ENCODE measurements at places on chromosomes 3 and 15.

- DNase-seq, result no peak
These were observed 165.7 kb downstream of the GAP43 start for GRCh38 chr3:115788921-115789470.

DNA sequence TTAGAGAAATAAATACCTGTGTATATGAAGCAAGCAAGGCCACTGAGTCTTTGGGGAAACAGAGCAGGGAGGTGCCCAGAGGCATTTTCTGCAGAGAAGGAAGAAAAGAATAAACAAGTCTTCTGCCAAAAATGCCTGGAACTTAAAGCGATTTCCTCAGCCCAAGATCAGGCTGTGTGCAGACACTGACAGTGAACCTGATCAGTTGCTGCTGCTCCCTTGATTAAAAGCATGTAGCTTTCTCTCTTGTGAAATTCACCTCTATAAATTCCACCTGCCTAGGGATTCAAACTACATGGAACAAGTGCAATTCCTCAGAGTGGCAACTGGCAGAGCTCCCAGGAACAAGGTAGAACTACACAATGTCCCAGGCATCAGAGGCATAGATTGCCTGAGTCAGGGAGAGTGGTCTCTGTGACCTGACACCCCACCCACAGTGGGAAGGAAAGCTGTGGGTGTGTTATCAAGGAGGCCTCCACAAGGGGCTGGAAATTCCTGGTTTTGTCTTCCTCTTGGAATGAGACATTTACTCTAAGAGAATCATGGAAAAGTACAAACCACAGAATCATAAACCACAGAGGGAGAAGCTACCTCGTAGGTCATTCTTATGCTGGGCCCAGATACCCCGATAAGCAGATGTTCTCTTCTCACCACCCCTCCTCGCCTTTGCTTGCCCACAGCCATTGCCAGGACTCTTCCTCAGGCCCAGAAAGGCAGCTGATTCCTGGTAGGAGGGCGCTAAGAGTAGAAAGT is 1.8 kb upstream of the ZBTB38 start:
- no peak for DNase-seq

GRCh38 chr3:143040261-143040879 is 39.0 kb downstream of the U2SURP start:
- DNase-seq, result no peak

- no peak for DNase-seq
These were observed 44.0 kb downstream of the TM2D3 start for GRCh38 chr15:101608201-101608600.

- DNase-seq, result no peak
These were observed 10.0 kb downstream of the TMEM158 start for GRCh38 chr3:45216021-45216609.

- no peak for DNase-seq
These were observed 261.6 kb upstream of the LYSMD4 start for GRCh38 chr15:99994849-99995248.

DNA sequence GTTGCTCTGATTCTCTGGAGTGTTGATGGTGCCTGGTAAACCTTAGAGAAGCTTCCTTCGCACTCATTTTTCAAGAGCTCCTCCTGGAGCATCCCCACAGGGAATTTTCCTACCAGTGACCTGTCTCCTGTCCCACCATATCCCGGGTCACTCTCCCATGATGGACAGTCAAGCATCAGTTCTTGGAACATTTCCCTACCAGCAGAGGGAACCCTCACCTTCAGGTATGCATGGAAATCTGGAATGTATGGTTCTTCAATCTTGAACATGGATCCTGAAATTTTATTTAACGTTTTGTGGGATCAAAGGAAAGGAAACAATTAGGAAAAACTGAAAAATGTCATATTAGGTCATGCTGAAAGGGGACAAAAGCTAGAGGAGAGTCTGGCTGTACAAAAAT is 153.8 kb downstream of the SPATA16 start:
- DNase-seq, result no peak

DNA sequence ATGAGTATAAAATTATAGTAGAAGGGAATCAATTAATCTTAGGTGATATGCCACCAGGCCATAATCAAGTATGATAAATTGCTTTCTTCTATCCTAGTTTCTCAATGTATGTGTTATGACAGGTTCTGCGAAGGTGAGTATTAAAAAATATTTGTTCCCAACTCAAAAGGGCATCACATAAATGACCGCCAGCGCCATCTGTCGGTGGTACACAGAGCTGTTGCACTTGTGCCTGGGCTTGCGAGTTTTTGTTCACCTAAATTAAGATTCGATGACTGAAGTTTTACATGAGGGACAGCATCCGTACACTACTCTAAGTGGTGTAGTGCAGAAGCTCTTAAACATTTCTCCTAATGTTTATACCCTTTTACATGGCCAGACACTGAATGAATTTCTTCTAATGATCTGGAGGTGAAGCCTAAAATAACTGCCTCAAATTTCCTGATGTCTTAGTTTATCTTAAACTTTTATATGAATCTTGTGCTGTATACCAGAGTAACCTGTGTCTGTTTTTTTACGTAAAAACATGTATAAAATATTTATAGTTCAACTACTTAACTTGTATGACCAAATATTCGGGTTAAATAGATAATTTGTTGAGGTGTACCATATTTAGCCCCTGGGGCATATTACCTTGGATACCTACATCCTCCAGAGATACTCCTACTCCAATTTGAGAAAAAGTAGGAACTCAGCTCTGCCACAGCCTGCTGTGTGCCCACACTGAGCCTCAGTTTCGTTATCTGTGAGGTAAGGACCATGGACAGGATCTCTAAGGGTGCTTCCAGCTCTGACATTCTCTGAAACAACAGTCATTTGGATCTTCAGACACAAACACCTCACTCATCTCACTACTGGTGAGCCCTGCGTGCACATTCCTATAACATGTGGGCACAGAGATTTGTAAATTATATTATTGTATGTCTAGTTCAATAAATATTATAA is 365.6 kb downstream of the MAGI1 start:
- DNase-seq, result no peak

DNA sequence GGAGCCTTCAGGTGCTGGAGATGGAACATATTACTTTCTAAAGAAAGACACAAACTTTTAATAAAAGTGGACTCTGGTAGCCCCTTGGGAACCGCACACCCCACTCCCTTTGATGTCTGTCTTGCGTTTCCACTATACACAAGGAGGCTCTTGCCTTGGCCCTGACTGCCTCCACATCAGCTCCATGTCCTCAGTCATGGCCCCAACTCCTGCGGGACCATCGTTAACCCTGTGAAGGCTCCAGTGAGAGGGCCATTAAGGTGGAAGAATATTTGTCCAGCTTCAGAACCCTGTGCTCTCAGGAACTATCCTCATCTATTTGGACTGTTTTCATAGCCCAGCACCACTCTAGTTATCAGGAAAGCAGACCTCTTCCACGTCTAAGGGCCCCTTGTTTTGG is 16.1 kb upstream of the BFSP2 start:
- DNase-seq, result no peak

GRCh38 chr3:60609446-60609845 is 641.8 kb downstream of the FHIT start:
- no peak for DNase-seq

DNA sequence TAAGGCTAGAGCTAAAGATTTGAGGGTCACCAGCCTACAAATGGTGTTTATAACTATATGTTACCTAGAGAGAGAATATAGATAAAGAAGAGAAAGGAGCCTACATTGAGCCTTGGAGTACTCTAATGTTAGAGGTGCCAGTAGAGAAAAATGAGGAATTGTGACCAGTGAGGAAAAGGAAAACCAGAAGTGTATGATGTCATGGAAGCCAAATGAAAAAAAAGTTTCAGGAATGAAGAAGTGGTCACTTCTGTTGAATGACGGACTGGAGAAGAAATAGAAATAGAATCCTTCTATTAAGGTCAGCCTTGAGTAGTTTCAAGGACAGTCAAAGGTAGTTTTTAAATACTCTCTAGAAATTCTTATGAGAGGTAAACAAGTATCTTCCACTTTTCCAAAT is 51.2 kb upstream of the MLF1 start:
- DNase-seq, result no peak

DNA sequence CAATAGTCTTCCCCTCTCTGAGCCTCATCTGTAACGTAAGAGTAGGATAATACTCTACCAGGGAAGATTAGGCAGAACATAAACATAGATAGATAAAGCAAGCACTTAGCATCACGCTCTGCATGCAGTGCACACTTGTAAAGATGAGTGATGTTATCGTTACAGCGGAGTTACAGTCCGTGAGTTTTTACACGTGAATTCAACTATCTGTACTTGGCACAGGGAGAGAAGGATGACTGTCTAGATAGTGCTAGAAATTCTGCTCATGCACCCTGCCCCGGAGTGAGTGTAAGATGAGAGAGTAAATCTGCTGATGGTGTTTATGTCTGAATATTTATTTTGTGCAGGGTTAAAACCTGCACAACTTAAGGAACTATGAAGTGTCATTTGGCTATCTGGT is 35.8 kb downstream of the HAPLN3 start:
- no peak for DNase-seq

- DNase-seq, result no peak
These were observed 365.6 kb downstream of the PTPRG start for GRCh38 chr3:61926923-61927322.

GRCh38 chr15:43169888-43170287 is 15.3 kb upstream of the CCNDBP1 start:
- no peak for DNase-seq

DNA sequence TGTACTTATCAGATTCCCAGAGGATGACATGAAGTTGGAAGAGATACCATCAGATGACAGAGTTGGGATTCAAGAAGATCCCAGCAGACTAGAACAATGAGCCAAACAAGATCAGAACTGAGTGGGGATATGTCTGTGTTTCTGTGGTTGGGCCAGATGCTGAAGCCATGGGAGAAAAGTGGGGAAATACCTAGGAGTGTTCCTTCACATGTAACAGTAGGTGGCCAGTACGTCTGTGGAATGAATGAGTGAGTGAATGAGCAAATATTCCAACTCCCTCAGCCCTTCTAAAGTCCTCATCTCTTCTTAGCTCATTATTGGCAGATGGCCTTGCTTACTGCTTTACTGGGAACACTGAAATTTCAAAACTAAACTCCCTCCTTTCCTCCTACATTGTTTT is 32.2 kb upstream of the GREM1 start:
- no peak for DNase-seq

DNA sequence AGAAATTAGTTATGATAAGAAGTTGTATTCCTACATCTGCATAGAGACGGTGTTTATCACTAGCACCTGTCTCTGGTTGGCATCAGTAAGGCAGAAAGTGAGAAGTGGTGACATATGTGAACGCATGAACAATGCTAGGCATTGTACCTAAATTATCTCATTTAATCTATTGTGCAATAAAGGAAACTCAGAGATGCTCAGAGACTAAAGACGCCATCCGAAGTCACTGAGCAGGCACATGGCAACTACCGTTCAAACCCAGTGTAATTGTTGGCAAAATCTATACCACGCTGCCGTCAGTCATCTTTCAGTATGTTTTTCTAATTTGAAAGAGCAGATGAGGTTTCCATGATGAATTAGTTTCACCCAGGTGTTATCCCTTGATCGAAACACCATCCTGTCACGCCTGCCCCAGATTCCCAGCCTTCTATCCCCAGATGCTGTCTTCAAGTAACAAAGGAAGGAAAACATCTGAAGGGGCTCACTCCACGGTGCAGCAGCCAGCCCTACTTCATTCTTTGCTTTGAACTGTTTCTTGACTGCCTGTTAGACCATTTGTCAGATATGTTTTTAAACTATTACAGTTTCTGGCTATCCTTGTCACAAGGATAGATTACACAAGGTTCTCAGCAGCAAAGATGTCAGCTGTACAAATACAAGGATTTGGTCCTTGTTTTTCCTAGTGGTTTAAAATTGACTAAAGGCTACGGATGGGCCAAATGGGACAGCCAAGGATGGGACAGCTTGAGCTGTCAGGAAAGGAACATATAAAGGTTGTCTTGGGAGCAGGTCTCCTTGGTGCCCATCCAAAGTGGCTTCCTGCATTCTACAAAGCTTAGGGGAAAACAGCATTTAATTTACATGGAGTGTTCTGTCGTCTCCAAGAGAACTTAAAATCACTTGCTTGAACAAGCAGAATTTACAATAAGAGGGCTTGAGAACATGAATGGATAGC is 99.1 kb downstream of the TMEM108 start:
- DNase-seq, result no peak

- DNase-seq, result no peak
These were observed 108.5 kb downstream of the SAMMSON start for GRCh38 chr3:70108072-70108471.

GRCh38 chr3:157347577-157348303 is 88.9 kb upstream of the PTX3 start:
- DNase-seq, result no peak

- no peak for DNase-seq
These were observed 6.5 kb upstream of the CLDN16 start for GRCh38 chr3:190381441-190381840.

DNA sequence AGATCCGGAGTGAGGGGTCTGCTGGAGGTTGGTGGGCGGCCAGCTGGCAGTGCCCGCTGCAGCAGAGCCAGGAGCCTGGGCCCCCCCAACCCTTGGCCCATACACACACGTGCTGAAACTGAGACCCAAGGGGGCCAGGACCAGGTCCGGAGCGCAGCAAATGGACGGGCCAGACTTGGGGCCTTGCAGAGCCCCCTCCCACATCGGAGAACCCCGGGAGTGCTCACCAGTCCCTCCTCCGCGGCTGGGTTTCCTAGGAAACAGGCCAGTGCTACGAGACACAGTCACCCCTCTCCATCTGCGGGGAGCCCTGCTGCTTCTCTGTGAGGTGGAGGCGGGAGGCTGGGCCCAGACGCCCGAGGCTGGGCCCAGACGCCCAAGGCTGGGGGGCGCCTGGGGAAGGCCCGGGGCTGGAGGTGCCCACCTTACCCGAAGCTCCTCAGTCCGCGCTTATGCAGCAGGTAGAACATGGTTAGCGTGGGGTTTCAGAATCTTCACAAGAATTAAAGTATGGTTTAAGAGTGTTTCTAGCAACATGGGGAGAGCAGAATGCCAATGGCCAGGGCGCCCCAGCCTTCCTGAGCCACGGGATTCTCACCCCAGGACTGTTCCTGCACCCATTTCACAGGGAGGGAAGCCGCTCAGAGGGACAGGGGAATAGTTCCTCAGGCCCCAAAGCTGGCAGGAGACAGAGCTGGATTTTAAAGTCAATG is 135.0 kb upstream of the PRR20G start:
- DNase-seq, result no peak

- DNase-seq, result no peak
These were observed 1.7 kb upstream of the LYSMD2 start for GRCh38 chr15:51739061-51739712.

GRCh38 chr15:64523240-64523639 is 62.9 kb downstream of the ZNF609 start:
- no peak for DNase-seq

- DNase-seq, result no peak
These were observed 13.6 kb upstream of the CASR start for GRCh38 chr3:122169911-122170310.

GRCh38 chr3:133853925-133854227 is 41.8 kb downstream of the RAB6B start:
- DNase-seq, result no peak

GRCh38 chr3:167691366-167691765 is 37.6 kb upstream of the WDR49 start:
- no peak for DNase-seq

- DNase-seq, result no peak
These were observed 69.1 kb upstream of the CACNA2D3 start for GRCh38 chr3:54053211-54053610.

Data from activated B cell treated with CpG ODN at 0.5 μM for 24 hours (primary cell).